ENCODE measurements at places on chromosomes 1 and 21.

- DNase-seq: no peak
These were observed 8.5 kb downstream of the CHD5 start for GRCh38 chr1:6171548-6172124.

DNA sequence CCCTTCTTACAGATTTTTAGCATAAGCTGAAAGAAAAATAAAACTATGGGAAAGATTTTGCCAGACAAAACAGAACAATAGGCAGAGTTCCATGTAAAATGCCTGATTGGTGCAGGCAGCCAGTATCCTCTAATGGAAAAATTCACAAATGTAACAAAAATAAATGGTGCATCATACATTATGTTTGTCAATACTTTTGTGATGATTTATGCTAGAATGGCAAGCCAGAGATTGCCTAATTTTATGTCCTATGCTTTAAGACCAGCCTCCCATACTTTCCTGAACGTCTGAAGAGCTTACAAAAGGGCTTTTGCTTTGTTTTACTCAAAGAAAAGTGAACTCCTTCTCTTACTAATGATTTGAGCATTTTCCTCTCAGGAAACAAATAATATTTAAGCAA, 81.5 kb upstream of the KCNJ15 start:
- DNase-seq: no peak

DNA sequence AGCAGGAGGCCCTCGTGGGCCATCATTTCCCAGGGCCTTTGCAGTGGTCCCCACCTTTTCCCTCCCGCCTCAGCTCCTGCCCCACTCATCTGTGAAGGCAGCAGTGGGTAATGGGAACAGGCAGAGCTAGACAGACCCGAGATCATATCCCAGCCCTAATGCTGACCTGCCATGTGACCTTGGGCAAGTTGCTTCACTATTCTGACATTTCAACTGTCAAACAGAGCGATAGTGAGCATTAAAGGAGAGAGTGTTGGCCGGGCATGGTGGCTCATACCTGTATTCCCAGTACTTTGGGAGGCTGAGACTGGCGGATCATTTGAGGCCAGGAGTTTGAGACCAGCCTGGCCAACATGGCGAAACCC, 51.7 kb downstream of the RPS6KA1 start:
- no peak for DNase-seq

GRCh38 chr1:224582041-224582440, 34.1 kb upstream of the CNIH3 start:
- no peak for DNase-seq

GRCh38 chr1:10796029-10796944, at the start of gene CASZ1:
TSS of gene CASZ1 (minus strand) at chr1:10796646. CDS start at chr1:10693889, 102,757 bp downstream.
- DNase-seq: no peak

Measured in T-cell (primary cell).